ENCODE measurements at places on chromosomes 6 and 20.
A peak's percentile ranks its signal among the peaks of the same experiment; 100 is the strongest.

- DNase-seq = no peak
Measured at GRCh38 chr6:127718694-127719093, 141.7 kb downstream of the C6orf58 start.

- DNase-seq = no peak
Measured at GRCh38 chr6:132019586-132019985, 68.4 kb upstream of the CCN2 start.

GRCh38 chr6:55281215-55281614 is 46.1 kb upstream of the GFRAL start:
- no peak for DNase-seq

- DNase-seq = no peak
Measured at GRCh38 chr6:136426627-136427377, 123.4 kb downstream of the MAP7 start.

- DNase-seq = no peak
Measured at GRCh38 chr6:148186916-148187315, 155.7 kb upstream of the SASH1 start.

DNA sequence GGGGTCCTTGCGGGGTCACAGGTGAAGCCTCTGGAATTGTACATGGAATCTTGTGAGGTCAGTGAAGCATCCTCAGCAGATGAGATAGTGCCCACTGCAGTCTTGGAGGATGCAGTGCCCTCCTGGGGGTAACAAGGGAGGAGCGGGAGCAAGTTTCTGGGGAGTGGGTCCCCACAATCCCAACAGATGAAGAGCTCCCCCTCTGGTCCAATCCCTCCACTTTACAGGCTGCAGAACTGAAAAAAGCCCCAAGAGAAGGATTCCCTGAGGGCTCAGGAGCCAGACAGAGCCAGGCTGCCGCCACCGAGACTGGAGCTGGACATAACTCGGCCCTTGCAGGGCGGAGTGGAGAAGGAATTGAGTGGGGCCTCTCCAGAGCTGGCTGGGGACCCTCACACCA is 52.4 kb downstream of the TTI1 start:
- DNase-seq = no peak

- no peak for DNase-seq
Measured at GRCh38 chr20:38219006-38219950, 41.3 kb downstream of the KIAA1755 start.

- no peak for DNase-seq
Measured at GRCh38 chr6:69865126-69865525, 1.2 kb upstream of the COL19A1 start.

- no peak for DNase-seq
Measured at GRCh38 chr20:6707321-6707831, 60.1 kb upstream of the BMP2 start.

DNA sequence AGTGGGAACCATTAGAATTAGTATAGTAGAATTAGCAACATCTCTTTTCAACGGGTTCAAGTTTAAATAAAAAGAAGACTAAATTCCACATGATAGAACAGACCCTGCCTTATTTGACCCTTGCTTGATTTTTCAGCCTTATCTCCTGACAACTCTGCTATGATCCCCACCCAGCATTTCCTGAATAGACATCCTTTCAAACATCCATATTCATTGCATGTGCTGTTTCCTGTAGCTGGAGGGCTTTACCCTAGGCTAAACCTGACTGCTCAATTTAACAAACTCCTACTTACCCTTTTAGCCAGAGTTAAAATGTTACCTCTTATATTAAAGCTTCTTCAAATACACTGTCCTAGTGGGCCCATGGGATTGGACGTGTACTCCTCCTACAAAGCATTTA is 594.8 kb upstream of the ARID1B start:
- no peak for DNase-seq

DNA sequence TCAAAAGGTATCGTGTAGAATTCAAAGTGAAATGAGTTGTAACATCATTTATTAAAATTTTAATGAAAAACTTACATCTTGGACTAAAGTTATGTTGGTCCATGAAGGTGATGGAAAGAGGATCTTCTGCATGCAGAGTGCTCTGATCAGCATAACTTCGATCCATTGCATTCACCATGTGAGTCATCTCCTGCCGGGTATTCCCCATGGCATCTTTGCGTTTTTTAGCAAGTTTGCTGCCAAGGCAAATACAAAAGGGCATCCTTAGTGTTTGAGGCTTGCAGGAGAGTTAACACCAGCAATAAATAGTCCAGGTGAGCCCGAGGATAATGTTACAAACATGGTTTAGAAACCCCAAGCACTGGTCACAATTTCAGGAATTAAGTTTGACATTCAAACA is 104.2 kb upstream of the THEMIS start:
- no peak for DNase-seq

- DNase-seq = no peak
Measured at GRCh38 chr6:6804843-6805615, 216.5 kb downstream of the LY86 start.

GRCh38 chr6:170086639-170087420 is 204.0 kb downstream of the DLL1 start:
- DNase-seq = peak; percentile 7

DNA sequence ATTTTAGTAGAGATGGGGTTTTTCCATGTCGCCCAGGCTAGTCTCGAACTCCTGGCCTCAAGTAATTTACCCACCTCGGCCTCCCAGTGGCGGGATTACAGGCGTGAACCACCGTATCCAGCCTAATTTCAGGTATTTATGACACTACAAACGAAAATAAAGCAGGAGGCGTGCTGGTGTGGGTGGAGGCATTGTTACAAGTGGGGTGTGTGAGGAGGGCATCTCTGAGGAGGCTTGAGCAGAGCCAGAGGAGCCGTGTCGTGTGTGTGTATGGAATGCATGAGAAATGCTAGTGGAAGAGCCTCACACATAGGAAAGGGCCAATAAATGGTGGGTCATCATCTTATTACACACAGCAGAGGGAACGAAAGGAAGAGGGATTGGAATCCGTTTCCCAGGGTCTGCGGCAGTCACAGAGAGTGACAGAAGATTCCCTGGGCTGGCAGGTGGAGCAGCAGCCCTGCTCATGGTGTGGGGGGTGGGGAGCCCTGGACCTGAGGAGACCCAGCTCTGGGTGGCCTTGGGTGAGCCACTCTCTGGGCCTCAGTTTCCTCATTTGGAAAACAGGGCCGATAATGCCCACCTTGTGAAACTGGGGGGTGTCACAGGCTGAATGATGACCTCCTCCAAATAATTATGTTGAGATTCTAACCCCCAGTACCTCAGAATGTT is 17.2 kb upstream of the PEDS1 start:
- no peak for DNase-seq

- DNase-seq = no peak
Measured at GRCh38 chr20:609371-609964, 641 bp downstream of the TCF15 start.

GRCh38 chr6:147904416-147904815 is 395.9 kb downstream of the SAMD5 start:
- no peak for DNase-seq

DNA sequence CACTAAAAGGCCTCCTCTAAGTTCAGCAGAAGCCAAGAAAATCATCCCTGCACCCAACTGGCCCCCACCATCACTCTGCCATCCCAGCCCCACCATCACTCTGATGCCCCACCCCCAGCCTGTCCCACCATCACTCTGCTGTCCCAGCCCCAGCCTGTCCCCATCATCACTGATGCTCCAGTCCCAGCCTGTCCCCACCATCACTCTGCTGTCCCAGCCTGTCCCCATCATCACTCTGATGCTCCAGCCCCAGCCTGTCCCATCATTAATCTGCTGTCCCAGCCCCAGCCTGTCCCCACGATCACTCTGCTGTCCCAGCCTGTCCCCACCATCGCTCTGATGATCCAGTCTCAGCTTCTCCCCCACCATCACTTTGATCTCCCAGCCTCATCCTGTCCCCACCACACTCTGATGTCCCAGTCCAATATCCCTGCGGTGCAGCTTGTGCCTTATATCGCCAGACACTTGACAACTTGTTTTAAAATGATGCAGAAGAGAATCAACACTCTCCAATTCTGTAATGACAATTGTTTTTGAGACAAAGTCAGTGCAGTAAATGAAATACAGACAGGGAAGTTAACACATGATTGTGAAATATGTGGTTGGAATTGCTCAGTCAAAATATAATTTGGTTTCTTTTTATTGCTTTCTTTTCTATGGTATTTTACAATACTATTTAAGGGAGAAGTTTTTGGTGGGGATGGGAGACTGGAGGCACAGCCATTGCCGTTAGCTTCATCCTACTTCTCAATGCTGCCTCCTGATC is 100.8 kb downstream of the TNFAIP3 start:
- DNase-seq = no peak

GRCh38 chr20:14580418-14581074 is 243.1 kb upstream of the FLRT3 start:
- DNase-seq = no peak

DNA sequence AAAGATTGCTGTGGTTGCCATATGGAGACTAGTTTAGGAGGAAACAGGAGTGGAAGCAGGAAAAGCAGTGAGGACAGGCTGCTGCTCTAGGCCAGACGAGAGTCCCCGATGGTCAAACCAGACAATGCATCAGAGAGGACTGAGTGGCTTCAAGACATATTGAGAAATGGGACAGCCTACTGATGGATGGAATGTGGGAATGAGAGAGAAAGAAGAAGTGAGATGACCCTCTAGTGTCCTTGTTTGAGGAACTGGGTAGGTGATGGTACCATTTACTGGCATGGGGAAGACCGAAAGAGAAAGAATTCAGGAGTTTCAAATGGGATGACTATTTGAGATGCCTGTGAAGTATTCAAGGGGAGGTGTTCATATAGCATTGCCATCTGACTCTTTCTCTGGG is 111.8 kb upstream of the LAMP5 start:
- DNase-seq = no peak

DNA sequence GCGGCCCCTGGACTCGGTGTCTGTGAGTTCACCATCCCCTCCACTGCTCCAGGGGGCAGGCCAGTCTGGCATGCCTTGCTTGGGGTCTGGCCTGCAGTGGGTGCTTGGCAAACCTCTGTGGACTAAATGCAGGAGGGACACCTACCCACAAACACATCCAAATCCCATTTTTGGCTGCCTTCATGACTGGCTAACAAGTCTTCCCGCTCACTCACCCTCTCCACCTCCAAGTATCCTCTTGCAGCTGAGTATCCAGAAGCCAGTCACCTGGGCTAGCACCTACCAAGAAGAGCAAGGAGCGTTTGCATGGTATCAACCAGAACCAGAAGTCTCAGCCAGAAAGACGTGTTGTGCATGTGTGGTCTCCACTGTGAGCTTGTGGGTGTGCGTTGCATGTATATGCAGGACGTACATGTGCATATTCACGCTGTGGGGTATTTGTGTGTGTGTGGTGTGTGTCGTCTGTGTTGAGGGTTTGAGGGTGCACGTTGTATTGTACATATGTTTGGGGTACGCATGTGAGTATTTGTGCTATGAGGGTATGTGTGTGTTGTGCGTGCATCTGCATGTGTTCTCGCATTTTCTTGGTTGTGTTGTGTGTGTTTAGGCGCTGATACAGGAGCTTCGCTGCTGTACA is 5.6 kb upstream of the PMEPA1 start:
- DNase-seq = no peak

Measured in activated CD4-positive, alpha-beta T cell treated with anti-CD3 and anti-CD28 coated beads for 1 hour (primary cell).